ENCODE measurements at places on chromosomes 4 and X.

DNA sequence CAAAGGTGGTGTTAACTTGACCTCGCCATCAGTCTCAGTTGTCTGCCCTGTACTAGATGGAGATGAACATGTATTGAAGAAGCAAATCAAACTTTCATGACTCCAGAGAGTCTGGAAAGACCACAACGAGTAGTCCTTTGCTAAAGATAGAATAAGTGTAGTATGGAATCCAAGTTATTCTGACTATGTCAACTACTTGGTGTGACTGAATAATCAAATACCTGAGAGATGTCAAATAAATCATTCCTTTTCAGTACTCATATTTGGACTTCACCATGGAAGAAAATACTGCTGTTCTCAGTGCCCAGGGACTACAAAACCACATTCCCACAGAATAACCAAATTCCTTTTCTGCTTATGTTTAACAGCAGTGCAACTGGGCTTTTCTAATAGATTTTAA lies 161.2 kb upstream of the SPRY1 start:
- no peak for DNase-seq

GRCh38 chrX:1222531-1223241 lies 10.2 kb upstream of the CRLF2 start:
- no peak for DNase-seq

DNA sequence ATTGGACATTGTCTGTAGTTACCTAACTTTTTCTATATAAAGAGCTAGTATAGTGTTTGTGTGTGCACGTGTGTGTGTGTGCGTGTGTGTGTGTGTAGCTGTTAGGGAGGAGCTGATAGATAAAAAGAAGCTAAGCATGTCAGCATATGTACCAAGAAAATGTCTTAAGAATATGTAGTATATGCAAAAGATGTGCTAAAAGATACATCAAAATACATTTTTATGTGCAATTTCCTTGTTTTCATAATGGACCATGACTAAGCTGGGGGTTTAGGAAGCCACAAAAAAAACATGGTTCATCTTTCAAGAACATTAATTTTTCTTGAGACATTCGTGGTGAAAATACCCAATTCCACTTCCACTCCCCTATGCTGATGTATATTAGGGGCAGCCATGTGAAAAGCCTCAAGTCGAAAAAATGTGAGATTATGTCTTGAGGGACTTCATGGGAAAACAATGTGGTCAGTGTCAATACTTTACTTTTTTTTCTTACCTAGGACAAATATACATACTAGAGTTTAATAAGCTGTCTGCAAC lies 1599.7 kb downstream of the ARAP2 start:
- DNase-seq, result no peak

DNA sequence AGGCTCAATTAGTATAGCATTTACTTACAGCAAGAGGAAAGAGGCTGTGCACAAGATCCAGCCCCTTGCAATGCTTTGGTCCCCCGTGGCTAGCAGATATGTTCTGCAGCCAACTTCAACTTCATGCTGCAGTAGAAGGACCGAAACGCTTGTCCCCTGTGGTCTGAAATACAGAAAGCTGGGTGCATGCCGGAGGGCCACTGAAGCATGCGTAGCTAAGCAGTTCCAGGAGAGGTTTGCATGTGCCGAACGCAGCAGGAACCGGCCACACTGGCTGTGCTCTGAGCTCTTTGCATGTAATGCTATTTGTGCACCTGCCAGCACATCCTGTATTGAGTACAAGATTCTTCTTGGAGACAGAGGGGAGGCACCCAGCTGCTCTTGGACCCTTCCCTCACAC lies 35.8 kb upstream of the SHISA3 start:
- DNase-seq, result no peak

DNA sequence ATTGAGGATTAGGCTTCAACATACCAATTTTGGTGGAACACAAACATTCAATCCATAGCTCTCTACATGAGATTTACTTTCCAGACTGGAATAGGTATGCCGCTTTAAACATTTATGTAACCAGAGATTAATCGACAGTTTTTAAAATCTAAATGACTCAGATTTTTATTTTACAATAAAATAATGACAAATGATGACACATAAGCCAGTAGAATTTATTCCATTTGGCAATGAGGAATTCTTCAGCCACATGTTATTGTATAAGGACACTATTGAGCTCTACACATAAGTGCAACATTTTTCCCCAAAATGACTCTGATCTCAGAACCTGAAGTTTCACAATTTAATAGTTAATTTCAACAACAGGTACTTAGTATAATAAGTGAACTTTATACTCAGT lies 227.0 kb upstream of the PRPS2 start:
- DNase-seq, result no peak

DNA sequence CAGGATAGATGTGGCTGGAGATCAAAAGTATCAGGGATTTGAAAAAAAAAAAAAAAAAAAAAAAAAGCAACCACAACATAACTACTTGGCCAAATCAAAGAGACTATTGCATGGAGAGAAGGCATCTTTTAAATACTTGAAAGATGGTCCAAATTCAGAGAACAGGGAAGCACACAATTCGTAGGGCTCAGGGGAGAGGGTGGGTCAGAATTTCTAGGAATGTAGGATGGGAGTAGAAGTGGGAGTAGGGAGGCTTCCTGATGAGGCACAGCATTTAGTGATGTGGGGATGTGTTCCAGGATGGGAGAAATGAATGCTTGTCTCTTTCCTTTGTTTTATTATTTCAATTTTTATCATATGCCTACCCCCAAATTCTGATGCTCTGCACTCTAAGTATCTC lies 36.3 kb downstream of the RTL3 start:
- no peak for DNase-seq

- DNase-seq, result no peak
Measured at GRCh38 chr4:154067786-154068185, 278.9 kb upstream of the SFRP2 start.

DNA sequence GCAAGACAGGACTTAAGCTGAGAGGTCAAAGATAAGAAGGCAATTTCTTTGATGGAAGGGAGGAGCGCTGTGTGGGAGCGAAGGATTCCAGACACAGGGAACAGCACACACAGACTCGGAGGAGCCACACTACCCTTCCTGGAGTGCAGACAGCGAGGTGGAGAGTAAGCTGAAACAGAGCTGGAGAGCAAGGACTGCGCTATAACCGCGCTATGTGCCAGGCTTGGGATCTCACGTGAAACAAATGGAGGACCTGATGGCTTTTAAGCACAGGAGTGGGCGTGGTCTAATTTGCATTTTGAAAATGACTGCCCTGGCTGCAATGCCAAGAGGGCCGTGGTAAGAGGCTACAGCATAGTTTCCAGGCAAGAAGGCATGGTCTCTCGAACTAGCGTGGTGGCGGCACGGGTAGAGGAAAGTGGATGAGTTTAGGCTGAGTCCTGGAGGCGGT lies 113.9 kb upstream of the SORBS2 start:
- no peak for DNase-seq

GRCh38 chrX:71667328-71668247 lies at the start of gene LOC101059915:
Gene LOC101059915, plus strand, starts transcription at chrX:71667546.
- DNase-seq, result peak; percentile 58

DNA sequence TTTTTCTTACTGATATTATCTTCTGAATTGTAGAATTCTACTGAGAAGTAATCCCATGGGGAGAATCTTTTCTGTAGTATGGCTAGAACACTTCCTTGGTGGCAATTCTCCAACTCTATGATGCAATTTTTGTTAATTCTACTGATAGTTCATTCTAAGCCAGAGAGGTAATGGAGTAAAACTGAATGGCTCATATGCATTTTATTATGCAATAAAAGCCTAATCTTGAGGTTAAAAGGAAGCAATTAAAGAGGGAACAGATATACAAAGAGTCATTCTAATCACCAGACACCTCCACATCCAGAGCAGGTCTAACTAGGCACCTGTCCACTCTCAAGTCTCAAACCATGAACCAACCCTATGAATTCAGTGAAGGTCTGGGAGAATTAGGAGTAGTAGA lies 9.7 kb downstream of the RAP2C start:
- DNase-seq, result no peak

DNA sequence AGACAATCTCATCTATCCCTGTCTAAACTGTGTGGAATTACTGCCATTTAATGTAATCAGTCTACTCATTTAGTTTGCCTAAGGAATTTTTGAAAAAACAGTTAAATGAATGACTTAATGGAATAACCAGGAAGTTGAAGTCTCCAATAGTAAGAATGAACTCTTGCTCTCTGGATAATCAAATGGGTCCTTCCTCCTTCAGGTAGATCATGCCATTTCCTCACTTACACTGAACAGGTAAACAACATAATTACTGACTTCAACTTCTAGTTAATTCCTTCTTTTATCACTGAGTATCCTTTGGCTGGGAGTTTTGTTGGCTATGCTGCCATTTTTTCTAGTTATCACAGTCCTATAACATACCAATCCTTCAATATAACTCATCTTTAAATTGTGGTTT lies 56.0 kb downstream of the ELOVL6 start:
- DNase-seq, result no peak

DNA sequence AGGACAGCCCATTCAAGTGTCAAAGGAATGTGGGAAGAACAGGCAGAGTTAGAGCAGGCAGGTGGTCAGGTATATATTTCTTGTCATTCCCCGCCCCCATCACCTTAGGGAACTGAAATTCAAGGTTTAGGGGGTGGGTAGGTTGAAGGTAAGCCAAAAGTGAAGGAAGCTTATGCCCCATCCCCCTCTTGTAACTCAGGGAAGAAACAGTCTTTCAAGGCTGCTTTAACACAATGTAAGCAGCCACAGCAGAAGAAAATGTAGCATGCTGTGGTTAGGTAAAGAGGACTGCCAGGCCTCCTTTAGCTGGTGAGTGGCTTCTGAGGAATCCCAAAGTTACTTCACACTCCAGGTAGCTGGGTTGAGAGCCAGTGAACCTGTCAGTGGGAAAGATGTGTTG lies 122.3 kb downstream of the RS1 start:
- no peak for DNase-seq

GRCh38 chrX:75546724-75547511 lies 24.1 kb upstream of the ZDHHC15 start:
- DNase-seq, result no peak

GRCh38 chrX:16063141-16063540 lies 60.2 kb upstream of the GRPR start:
- DNase-seq, result no peak

DNA sequence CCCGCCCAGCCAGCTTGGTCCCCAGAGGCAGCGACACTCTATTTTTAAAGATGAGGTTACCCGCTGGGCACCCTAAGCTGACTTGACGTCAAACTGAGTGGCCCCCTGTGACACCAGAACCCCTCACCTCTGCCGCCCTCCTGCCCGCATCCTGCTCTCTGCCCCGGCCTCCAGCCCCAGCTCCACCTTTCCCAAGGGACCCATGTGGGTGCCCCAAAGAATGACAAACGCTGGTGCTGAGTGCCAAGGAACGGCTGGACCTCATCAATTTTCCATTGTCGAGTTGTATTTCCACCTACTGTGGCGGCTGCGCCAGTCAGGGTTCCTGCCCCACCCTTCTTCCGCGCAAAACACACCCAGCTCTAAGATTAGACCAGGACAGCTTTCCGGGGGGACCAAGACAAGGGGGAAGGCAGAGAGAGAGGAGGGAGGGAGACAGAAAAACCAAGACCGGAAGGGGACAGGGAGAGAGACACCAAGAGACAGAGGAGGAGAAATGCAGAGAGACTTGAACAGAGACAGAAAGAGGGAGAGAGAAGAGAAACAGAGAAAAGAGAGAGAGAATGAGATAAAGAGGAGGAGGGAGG lies 2.0 kb downstream of the PRKX start:
- no peak for DNase-seq

- no peak for DNase-seq
Measured at GRCh38 chr4:157014621-157015591, 43.3 kb upstream of the PDGFC start.

GRCh38 chr4:67198727-67199126 lies 346.6 kb downstream of the CENPC start:
- DNase-seq, result no peak

DNA sequence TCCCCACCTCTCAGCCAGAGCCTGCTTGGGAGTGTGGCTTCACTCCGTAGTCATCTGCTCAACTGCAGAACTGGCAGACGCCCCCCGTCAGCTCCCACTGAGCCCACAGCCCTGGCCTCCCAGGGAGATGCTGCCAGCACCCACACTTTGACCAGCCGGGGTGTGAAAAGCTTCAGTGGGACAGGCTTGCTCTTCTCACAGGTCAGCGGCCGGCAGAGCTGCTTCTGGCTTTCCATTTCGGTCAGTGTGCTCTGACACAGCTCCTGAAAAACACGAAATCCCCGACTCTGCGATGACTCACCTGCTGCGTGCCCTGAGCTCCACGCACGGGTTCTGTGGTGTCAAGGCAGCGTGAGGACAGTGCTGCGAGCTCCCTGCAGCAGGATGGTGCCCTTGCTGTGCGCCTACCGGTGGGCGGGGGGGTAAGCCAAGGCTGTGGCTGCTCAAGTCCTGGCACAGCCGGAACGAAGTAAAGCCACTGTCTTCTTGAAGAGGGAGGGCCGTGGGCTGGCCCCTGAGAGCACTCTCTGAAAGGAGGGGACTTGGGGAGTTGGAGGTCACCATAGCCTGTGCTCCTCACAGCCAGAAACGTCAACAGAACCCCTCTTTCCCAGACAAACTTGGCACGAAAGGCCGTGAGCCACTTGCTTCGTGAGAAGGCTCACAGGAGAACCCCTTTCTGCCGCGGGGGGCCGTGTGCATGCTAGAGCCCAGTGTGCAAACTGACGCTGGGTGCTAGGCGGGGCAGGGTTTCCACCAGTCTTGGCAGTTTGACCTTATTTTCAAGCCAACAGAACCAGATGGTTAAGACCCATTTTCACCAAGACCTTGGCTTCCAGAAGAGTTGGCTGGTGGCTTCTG lies 23.6 kb downstream of the NOP14 start:
- DNase-seq, result no peak

GRCh38 chr4:189278597-189279165 lies 662.0 kb upstream of the FRG1 start:
- no peak for DNase-seq

- DNase-seq, result no peak
Measured at GRCh38 chr4:83174844-83175414, 60.4 kb upstream of the PLAC8 start.

DNA sequence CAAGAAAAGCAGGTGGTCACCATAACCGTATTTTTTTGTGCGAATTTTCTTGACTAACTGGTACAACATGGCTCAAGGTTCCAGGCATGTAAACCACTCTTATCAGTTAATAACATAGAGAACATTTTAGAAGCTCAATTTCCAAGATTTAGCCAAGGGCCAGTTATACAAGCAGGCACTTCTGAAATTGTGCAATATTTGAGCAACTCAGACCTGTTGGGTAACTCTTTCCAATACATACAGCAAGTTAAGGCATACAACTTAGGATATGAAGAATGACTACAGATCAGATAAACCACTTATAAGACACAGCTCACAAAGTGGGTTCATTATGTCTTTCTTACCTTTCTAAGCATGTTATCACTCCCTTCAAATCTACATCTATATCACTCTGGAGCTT lies 43.9 kb downstream of the ZNF280C start:
- no peak for DNase-seq

- DNase-seq, result no peak
Measured at GRCh38 chr4:16900325-16900724, 1.9 kb upstream of the LDB2 start.

GRCh38 chr4:41427306-41427882 lies 110.6 kb upstream of the LIMCH1 start:
- no peak for DNase-seq
